ENCODE measurements at places on chromosomes 3 and 15. TPM values are rescaled to one million over a fixed set of nuclear protein-coding genes. Genes with fewer than 3 reads are reported as not detected.

CLDN16 gene
- total RNA-seq: not detected

CYB561D2 gene
- 10.6 TPM for total RNA-seq

CHST13 gene
- total RNA-seq: not detected

SLC28A1 gene
- not detected for total RNA-seq

RLBP1 gene
- not detected for total RNA-seq

GOLGA8R gene
- total RNA-seq: 8.5 TPM

TEX9 gene
- 4.3 TPM for total RNA-seq

SHF gene
- 7.3 TPM for total RNA-seq

IREB2 gene
- total RNA-seq: 108 TPM

SOX14 gene
- total RNA-seq: not detected

EAF2 gene
- 14.1 TPM for total RNA-seq

PCBP4 gene
- total RNA-seq: 58.0 TPM

CACNA2D3 gene
- 2.5 TPM for total RNA-seq

CHRM5 gene
- not detected for total RNA-seq

THRB gene
- 3.4 TPM for total RNA-seq

IQCF5 gene
- total RNA-seq: not detected

OCA2 gene
- total RNA-seq: 4.9 TPM

PLS1 gene
- total RNA-seq: 1.4 TPM

RFTN1 gene
- 23.7 TPM for total RNA-seq

CNTN3 gene
- 6.9 TPM for total RNA-seq

EPHA3 gene
- total RNA-seq: 65.6 TPM

SPINT1 gene
- 49.2 TPM for total RNA-seq

GOLGA8N gene
- 12.8 TPM for total RNA-seq

CACNA1D gene
- 10.1 TPM for total RNA-seq
